ENCODE measurements at places on chromosomes 2 and 18.

DNA sequence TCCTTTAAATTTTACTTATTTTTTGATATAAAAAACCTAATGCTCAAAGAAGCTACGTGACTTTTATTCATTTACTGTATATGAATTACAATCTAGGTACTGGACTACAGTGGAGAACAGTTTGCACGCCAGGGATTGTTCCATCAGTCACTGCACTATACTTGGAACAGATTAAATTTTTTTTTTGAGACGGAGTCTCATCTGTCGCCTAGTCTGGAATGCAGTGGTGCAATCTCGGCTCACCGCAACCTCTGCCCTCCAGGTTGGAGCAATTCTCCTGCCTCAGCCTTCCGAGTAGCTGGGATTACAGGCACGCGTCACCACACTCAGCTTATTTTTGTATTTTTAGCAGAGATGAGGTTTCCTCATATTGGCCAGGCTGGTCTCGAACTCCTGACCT is 330.0 kb upstream of the SLC14A2 start:
- no peak for DNase-seq

- DNase-seq, result no peak
These were observed 118.7 kb upstream of the NRP2 start for GRCh38 chr2:205563646-205564045.

DNA sequence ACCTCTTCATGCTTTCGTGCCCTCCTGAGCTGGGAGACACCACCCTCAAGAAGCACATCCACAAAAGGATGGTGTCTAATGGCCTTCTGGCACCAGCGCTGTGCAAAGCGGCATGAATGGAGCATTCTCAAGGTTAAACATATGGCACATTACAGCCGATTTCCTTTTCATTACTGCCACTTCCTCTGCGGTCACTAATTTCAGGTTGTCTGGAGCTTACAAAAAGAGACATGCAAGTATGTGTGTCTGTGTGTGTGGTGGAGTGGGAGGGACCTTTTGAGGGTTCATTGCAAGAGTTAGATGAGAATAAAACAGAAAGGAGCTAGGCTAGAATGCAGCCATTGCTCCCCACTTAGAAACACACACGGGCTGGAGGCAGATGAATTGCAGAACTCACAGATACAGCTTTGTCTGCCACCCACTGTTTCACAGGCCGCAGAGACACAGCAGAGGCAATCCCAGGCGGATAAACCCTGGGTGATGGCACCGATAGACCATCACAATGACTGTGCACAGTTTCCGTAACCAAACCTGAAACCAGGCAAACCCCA is 76.0 kb downstream of the TGIF1 start:
- no peak for DNase-seq

- no peak for DNase-seq
These were observed 558 bp upstream of the NEMP2 start for GRCh38 chr2:190535121-190535439.

DNA sequence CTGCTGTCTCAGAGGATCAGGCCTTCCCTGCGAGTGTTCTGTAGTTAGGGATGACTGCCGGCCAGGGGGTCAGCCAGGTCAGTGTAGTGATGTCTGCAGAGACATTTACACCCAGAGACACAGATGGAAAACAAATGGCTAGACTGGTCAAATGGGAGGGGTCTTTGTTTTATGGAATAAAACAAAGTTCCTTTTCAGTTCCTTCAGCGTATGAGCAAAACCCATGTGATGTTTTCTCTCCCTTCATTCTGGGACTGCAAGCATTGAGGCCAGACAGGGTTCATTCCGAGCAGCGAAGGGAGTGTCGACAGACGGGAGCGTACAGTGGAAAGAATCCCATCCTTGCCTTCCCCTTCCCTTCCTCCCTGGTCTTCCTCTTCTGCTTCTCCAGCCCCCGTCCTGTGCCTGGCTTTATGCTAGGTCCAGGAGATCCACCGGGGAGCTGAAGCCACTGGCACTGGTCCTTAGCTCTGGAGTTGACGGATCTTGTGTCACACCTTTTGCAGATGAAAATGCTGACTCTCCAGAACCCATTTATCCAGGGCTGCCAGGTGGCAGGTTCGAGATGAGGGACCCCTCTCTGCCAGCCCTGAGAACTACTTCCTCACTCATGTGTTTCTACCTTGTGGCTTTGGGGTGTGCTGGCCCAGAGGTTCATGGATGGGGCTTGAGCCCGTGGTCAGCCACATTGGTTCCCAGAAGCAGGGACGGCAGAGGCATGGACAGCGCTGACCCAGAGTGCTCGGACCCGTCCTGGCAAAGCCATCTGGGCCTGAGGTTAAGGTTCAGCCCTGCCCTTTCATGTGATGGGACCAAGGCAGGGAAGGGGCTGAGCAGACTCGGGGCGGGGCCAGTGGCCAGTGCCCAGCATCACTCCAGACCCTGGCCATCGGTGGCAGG is 24.2 kb downstream of the ITGB1BP1 start:
- DNase-seq, result no peak

DNA sequence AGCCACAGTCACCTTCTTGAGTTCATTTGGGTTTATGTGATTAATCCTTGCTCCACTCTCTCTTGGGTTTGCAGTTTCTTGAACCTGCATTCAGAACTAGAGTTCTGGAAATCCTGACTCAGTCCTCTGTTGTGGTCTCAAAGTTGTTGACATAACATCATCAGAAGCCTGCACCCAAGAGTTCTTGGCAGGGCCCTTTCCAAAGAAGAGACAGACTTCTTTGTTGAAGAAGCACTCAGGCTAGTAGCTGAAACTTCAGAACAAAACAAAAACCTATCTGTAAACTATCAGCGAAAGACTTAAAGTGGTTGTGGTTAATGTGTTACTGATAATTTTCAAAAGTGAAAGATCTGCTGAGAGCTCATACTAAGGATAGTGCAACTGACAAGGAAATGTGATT is 120.8 kb downstream of the FAM168B start:
- no peak for DNase-seq

- DNase-seq, result no peak
These were observed 284.8 kb downstream of the CELF4 start for GRCh38 chr18:37280701-37281393.

- no peak for DNase-seq
These were observed 23.7 kb downstream of the METTL8 start for GRCh38 chr2:171410101-171410500.

DNA sequence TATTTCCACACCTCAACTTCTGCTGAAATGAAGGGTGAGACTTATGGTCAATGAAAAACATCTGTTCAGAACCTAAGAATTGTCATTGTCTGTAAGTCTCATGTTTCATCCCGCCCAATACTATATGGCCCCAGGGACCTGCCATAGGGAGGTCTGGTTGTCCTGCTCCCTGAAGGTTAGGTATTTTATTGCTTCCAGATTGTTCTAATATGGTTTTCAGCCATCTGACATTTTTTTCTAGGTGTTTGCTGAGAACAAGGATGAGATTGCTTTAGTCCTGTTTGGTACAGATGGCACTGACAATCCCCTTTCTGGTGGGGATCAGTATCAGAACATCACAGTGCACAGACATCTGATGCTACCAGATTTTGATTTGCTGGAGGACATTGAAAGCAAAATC is 7.3 kb downstream of the XRCC5 start:
- no peak for DNase-seq

- no peak for DNase-seq
These were observed 70.2 kb downstream of the TMEFF2 start for GRCh38 chr2:192124571-192124970.

GRCh38 chr2:202069170-202070067 is 3.6 kb upstream of the KIAA2012 start:
- DNase-seq, result no peak

- no peak for DNase-seq
These were observed 14.2 kb downstream of the PMS1 start for GRCh38 chr2:189798312-189799029.

GRCh38 chr2:188293601-188294351 is 2.1 kb downstream of the GULP1 start:
- no peak for DNase-seq

GRCh38 chr2:232207174-232207573 is 171.4 kb upstream of the ALPP start:
- DNase-seq, result no peak

DNA sequence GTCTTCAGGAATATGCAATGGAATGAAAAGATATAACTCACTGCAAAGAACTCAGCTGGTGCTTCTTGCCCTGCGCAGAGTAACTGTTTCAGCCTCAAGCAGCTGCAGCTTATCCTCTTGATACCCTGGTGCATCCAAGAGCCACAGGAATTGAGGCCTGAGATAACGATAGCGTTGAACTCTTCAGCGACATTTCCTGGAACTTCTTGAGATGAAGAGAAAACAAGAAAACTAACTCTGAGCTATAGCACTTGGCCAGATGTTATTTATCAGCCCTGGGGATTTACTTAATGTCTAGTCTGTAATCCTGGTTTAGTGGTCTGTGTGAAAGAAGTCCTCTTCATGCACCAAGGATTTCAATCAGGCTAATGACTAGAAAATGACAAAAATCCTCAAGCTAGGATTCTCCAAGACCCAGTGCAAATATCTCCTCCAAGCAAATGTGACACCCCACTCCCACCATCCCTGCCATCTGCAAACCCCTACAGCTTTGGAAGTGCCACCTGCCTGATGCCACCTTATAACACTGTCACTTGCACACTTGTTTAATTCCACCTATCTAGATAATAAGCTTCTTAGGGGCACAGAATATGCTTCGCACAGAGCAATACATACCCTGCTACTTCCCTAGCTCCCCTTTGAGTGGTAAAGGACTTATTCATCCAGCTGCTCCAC is 40.6 kb downstream of the EHD3 start:
- DNase-seq, result no peak

GRCh38 chr2:60550178-60550983 is 3.1 kb downstream of the BCL11A start:
- DNase-seq, result peak; percentile 65

GRCh38 chr18:56286775-56287325 is 351.5 kb downstream of the TXNL1 start:
- DNase-seq, result no peak

DNA sequence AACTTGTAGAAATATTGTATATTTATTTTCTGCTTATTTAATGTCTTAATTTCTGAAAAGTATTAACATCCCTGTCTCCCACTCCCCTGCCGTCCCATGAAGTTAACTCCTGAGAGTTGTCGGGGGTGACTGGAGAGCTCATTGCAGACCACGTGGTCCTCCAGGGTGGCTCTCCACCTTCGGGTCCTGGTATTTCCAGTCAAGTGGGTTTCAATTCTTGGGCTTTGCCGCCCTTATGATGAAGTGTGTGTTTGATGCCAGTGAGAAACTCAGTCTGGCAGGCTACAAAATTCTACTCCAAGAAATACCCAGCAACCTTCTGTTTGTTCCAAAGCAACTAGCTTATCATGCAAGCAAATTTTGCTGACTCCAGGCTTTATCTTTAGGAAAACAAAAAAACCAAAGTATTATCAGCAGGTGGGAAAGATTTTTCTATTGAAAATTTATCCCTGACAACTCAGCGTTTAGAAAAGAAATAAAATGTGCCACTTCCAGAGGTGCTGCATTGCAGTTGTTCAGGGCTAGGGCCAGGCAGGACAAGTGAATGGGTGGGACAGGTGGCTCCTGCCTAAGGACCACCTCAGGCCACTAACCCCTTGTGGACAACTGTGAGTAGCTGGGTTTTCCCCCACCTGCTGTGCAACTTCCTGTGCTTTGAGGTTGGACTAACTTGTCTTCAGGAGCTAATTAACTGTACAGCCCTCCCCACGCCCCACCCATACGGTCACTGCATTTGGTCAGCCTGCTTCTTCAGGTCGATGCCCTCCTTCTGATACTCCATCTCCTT is 46.6 kb downstream of the BCL2L11 start:
- no peak for DNase-seq

DNA sequence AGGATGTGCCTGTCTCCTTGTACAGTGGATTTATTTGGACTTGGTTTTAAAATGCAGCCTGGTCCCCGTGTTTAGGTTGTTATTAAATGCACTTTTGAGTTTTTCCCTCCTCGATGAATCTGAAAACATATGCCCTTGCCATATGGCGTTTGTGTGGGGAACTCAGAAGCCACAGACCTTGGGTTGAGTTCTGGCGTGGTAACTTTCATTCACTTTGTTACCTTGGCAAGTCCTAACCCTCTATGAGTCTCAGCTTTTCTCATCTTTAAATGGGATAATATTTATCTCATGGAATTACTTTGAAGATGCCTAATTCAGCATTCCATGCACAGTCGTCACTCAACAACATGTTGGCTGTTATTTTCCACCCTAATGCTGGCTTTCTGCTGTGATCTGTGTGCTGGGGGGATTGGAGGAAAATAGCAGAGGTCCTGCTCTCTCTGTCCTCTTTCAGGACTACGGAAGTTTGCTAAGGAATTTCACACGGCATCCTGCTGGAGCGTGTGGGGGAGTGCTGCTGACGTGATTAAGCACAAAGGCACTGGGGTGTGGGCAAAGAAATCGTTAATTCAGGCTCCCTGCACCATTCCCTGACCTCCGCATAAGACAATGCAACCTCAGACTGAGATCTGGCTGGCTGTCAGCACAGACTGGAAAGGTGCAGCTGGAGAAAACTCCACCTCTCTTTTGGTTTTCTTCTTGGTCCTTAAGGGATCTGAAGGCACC is 61.7 kb downstream of the LDLRAD4 start:
- DNase-seq, result no peak

DNA sequence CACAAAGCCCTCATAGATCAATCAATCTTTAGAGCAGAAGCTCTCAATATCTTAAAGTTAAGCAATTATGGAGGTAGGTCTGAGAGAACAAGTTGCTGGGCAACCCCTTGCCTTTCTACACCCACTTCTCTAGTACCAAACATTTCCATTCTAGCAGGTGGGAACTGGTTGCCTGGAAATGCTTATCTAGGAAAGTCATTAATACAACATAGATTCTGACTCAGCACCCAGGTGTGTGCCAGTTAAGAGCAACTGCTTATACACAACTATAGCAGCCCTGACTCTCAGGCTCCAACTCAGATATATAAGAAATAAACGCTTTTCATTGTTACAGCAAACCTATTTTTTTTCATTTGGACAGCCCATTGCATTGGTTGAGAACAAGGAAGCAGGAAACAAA is 237.7 kb downstream of the IRS1 start:
- DNase-seq, result no peak

GRCh38 chr2:137872577-137872976 is 91.7 kb upstream of the HNMT start:
- DNase-seq, result no peak

DNA sequence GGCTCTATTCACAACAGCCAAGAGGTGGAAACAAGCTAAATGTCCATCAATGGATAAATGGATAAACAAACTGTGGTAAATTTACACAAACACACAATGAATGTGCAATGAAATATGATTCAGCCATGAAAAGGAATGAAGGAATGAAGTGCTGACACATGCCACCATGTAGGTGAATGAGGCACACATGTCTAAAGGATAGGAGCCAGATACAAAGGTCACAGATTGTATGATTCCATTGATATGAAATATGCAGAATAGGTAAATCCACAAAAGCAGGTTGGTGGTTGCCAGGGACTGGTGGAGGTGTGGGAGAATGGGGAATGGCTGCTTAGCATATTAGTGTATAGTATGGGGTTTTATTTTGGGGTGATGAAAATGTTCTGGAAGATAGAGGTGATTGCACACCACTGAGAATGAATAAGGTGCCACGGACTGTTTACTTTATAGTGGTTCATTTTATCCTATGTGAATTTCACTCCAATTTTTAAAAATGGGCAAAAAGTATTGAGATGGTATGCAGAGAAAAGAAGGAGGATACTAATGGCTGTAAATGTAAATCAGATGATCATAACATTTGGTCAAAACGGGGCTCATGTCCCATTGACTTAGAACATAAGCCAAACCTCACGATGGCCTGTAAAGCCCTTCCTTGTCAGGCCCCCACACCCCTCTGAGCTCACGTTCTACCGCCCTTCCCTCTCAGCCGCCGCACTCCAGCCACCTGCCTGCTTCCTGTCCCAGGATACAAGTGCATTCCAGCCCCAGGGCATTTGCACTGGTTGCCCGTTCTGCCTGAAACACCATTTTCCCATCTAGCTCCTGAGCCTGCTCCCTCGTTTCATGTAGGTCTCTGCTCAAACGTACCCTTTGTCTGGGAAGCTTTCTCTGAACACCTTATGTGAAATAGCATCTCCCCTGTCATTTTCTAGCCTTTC is 165.5 kb downstream of the DDX1 start:
- DNase-seq, result no peak

Data from non-pigmented ciliary epithelial cell (primary cell).